Fibroblast of skin of back (primary cell): ENCODE measurements at places on chromosomes 5 and 9.

- no peak for DNase-seq
Observed at GRCh38 chr5:129163810-129164378, 69.3 kb downstream of the ISOC1 start.

GRCh38 chr5:150789943-150790611, 11.5 kb downstream of the SMIM3 start:
- peak; percentile 98 for DNase-seq

DNA sequence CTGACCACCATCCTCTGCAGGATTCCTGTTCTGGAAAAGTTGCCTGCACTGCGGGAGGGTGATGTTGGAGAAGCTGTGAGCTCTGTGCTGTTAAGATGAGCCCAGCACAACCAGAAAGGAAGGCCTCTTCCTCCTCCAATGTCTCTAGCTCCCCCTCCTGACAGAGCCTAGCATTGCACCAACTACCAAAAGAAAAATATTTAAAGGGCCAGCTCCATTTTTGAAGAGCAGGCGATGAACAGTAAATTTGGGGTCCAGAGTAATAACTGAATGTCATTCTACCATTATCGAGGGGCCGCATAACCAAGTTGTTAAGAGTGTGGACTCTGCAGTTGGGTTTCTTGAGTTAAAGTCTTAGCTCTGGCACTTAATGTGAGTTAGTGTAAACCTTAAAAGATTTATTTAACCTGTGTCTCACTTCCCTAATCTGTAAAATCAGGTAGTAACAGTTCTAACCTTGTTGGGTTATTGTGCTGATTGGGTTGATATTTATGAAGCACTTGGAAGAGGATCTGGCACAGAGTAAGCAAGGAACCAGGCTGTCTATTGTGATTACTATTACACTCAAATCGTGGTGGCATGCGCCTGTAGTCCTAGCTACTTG, 3.9 kb downstream of the TEX53 start:
- peak; percentile 71 for DNase-seq

- DNase-seq = no peak
Observed at GRCh38 chr9:16363073-16363781, 507.2 kb downstream of the BNC2 start.

DNA sequence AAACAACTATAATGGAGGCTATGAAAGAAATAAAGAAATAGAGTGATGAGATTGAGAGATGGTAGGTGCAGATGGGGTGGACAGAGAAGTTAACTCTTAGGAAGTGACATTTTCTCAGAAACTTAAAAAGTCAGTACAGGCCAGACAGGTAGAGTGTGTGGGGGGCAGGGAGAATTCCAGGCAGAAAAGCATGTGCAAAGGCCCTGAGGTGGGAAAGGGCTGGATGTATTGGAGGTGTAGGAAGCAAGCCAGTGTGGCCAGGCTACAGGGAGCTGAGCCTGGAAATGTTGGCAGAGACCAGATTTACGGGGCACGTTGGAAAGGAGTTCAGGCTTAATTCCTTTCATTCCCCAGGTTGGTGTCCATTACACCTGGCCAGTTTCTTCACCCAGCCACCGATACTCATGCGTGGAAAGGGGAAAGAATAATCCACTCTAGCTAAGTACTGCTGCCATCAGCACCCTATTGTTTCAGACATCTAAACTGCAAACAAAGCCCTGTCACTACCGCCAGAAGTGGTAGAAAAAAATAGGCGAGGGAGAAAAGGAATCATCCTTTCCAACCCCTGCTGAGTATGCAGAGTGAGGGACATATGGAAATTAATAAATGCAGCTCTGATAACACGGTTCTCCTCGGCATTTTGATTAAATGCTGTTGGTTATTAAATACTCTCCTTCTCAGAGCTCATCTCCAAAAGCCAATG, 116.8 kb upstream of the GPR151 start:
- DNase-seq = no peak

- peak; percentile 71 for DNase-seq
Observed at GRCh38 chr5:75611311-75612225, at the start of gene ANKDD1B. Gene ANKDD1B, plus strand, starts transcription at chr5:75611453. Its CDS starts 182 bp downstream, at chr5:75611635.

GRCh38 chr9:116493183-116493860, 193.8 kb upstream of the TRIM32 start:
- DNase-seq = peak; percentile 57

GRCh38 chr9:105447814-105448812, at the start of gene FSD1L:
Gene FSD1L, plus strand, starts transcription at chr9:105448034. Its CDS starts 187 bp downstream, at chr9:105448221.
- DNase-seq = peak; percentile 91

- DNase-seq = no peak
Observed at GRCh38 chr9:77606526-77606925, 41.6 kb downstream of the GNA14 start.

GRCh38 chr5:157828944-157829639, 29.9 kb downstream of the CLINT1 start:
- DNase-seq = no peak

DNA sequence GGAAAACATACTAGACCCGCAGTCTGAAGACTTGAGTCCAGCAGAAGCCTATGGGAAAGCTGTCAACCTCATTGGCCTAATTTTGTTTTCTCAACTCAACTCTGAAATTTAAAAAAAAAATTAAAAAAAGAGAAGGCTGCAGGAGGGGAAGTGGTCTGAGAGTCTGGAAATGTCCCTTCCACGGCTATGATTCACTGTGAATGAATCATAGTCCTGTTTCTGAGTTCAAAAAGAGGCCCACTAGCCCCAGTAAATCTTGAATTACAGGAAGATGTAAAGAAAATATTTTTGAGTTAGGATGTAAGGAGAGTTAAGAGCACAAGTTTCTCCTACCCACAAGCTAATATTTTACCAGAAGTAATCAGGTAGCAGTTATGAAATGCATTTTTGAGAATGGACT, 565.5 kb upstream of the DMAC1 start:
- peak; percentile 88 for DNase-seq

DNA sequence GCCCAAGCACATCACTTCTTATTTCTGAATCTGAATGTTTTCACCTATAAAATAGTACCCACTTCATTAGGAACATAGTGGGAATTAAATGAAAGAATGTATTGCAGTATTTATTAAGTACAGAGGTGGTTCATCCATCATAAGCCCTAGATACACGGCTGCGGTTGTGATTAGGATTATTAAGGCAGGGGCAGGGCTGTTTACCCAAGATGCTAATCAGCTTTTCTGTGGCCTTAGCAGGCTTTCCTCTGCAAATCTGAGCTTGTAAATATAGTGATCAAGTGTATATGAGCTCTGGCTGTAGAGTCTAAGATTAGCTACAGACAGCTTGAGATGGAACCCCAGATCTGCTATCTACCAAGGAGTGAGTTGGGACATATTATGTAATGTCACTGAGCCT, 124.1 kb upstream of the ADRA1B start:
- DNase-seq = no peak

DNA sequence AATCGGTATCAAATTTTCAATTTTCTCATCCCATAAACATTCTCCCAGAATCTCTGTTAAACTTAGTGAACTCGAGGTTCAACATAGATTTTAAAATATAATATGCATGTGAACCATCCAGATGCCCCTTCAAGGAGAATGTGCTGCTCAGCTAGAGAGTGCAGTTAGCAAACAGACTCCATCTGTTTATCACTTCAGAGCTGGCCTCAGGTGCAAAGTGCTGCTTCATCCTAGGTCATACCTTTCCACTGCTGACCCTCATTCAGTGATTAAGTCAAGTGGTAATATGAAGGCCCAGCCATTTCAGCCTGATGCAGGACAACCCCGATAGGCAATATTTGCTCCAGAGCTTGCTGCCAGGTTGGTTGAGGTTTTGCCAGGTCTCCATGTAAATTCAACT, 339.0 kb upstream of the POU5F2 start:
- DNase-seq = no peak

DNA sequence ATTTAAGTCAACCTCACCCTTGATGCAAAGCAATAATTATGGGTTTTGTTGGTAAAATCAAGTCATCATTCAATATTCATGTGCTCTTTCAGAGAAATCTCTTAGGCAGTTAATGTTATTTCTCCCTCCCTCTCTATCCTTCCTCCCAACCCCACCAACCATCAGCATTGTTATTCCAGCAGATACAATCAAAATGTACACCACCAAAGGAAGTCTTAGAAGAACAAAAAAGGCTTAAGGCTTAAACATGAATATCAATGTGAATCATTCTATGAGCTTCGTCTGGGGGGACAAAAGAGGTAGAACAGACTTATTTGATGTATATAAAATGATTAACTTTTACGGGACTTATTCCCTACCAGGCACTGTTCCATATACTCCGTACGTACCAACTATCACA, 404.4 kb downstream of the ARHGEF28 start:
- no peak for DNase-seq

- peak; percentile 9 for DNase-seq
Observed at GRCh38 chr5:132714456-132715307, 22.7 kb downstream of the KIF3A start.

DNA sequence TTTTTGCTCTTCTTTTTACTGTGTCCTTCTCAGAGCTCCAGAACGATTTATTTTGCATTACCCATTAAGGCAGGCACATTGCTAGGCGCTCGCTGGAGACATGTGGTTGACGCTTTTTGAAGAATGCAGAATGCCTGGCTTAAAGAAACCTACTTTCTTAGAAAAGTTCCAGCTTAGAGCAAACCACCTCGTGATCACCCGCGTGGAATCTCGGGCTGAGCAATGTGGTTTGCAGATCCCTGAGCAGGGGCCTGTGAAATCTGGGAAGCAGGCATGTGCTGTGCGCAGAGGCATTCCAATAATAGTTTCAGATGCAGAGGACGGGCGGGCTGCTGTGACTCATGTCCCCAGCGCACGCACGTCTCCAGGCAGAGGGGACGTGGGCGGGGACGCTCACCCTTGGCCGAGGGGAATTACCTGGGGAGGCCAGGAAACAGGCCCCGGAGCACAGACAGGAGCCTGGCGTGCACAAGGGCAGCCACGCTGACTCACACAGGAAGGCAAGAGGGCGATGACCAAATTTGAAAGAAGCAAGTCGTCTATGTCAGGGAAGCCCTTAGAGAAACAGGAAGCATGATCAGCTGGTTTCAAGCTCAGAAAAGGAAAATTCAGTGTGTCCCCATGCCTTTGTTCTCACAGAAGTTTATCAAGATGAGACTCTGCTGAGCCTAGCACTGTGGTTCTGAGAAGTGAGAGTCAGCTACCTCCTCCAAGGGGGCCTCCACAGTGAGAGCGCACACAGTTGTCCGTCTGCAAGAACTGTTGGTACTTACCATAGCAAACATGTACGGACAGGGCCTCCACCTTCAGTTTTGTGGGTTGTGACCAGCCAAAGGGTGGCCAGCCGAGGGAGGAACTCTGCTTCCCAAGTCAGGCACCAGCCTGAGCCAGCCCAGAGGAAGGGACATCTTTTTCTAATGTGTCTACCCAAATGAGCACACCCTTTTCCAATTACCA, 218.6 kb downstream of the PIK3R1 start:
- peak; percentile 99 for DNase-seq

- no peak for DNase-seq
Observed at GRCh38 chr5:120988941-120989340, 524.8 kb downstream of the PRR16 start.

GRCh38 chr9:133842721-133843227, 104.6 kb upstream of the SARDH start:
- DNase-seq = no peak

DNA sequence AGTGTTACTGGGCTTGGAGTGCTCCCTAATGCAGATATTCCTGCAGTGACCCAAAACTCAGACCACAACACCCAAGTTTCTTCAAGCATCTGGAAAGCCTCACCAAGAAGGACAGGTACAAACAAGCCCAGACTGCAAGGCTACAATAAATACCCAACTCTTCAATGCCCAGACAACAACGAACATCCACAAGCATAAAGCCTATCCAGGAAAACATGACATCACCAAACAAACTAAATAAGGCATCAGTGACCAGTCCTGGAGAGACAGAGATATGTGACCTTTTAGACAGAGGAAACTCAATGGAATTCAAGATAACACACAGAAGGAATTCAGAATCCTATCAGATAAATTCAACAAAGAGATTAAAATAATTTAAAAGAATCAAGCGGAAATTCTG, 605.6 kb downstream of the PDE4D start:
- no peak for DNase-seq

- DNase-seq = no peak
Observed at GRCh38 chr9:130900701-130901497, 4.3 kb upstream of the QRFP start.

DNA sequence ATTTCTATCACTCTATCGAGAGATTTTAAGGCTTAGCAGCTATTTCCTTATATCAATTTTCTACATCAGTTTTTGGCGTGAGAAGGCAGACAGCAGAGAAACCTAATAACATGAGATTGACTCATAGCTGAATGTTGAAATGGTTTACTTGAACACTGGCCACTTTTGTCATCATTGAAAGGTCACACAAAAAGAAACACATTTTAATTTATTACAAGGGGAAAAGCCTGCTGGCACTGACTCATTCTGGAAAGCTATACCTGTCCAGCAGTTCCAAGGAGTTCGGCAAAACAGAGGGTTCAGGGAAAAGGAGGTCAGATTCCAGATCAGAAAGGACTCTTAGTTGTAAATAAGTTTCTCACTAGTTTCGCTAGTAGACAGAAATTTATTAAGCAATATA, 566.4 kb downstream of the DNAH5 start:
- DNase-seq = no peak

- DNase-seq = no peak
Observed at GRCh38 chr5:56090793-56091460, 96.2 kb upstream of the IL6ST start.

DNA sequence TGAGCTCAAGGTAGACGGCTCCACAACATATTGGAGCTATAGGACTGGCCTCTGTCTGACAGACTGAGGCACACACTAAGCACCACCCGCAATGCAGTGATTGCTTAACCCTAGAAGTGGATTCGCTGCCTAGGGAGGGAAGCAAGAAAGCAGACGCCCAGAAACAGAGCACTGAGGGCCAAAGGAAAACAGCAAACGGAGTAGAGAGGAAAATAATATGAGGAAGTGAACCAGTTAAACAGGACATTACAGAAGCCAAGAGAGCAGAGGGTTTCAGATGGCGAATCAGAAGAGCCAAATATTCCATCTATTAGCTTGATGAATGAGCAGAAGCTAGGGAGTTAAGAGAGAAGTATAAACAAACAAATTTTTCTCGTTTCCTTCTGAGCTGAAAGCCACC, 139.2 kb upstream of the LHFPL2 start:
- no peak for DNase-seq

DNA sequence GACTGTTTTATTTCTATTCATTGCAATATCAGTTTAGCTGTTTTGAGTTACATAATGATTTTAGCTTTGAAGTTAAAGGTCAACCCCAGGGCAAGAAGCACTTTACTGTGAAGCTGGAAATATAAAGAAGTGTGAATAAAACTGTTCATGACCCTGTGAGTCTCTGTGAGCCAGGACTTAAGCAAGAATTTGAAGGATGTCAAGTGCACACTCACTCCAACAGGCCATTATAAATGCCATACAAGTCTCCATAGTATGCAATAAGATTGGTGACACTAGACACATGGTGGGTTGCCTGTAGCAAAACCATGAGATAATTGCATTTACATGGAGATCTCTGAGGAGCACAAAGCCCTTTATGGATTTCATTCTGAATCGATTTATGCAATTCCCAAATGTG, 318.7 kb upstream of the ITGA1 start:
- DNase-seq = no peak
